ENCODE measurements at places on chromosomes 11 and 22. TPM values are rescaled to one million over a fixed set of nuclear protein-coding genes. Genes with fewer than 3 reads are reported as not detected.

The OR5P2 gene
- not detected for total RNA-seq

The SCUBE2 gene
- 0.41 TPM for total RNA-seq

The OR52N4 gene
- not detected for total RNA-seq

The GLYATL1 gene
- not detected for total RNA-seq

The OR51E1 gene
- total RNA-seq, result not detected

The RAG2 gene
- not detected for total RNA-seq

The TECTA gene
- 0.05 TPM for total RNA-seq

The PANX2 gene
- total RNA-seq, result 6.5 TPM

The DKK3 gene
- total RNA-seq, result 19.3 TPM

The OR52I1 gene
- total RNA-seq, result not detected

The MS4A12 gene
- not detected for total RNA-seq

The SIAE gene
- 15.5 TPM for total RNA-seq

The CDK2AP2 gene
- 83.1 TPM for total RNA-seq

The ELMOD1 gene
- total RNA-seq, result 0.36 TPM

The DERL3 gene
- total RNA-seq, result 0.52 TPM

The CWF19L2 gene
- total RNA-seq, result 3.7 TPM

The PRR33 gene
- not detected for total RNA-seq

The PRG3 gene
- not detected for total RNA-seq

The CABP4 gene
- not detected for total RNA-seq

The ROBO4 gene
- not detected for total RNA-seq
